ENCODE measurements at places on chromosomes 3 and 15.

DNA sequence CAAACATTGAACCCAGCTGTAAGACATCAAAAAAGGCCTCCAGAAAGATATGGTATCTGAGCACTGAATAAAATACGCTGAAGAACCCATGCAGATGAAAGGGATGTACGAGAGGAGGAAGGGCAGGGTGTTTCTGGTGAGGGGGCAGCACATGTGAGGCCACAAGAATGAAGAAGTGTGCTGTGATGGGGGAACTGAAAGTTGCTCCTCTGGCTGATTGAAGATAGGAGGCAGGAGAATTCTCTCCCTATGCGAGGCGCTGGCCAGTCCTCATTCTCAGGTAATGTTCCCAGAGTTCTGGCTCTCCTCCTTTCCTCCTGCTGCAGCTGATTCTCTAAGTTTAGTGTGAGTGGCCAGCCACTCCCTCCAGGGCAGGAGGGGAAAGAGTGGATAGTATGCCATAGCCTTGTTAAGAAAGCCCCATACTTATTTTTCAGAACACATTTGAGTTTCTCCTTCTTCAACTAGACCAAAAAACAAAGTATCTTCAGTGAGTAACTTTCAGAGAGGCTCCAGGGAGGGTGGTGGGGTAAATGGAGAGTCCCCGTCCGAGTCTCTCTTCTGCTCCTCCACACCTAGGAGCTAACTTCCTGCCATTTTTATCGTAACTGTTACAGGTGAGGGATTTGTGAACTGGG is 26.9 kb upstream of the MYO1E start:
- DNase-seq, result no peak

GRCh38 chr3:101512396-101512645 is 691 bp downstream of the SENP7 start:
- no peak for DNase-seq

- no peak for DNase-seq
Measured at GRCh38 chr15:80403712-80404056, 498 bp upstream of the ARNT2 start.

DNA sequence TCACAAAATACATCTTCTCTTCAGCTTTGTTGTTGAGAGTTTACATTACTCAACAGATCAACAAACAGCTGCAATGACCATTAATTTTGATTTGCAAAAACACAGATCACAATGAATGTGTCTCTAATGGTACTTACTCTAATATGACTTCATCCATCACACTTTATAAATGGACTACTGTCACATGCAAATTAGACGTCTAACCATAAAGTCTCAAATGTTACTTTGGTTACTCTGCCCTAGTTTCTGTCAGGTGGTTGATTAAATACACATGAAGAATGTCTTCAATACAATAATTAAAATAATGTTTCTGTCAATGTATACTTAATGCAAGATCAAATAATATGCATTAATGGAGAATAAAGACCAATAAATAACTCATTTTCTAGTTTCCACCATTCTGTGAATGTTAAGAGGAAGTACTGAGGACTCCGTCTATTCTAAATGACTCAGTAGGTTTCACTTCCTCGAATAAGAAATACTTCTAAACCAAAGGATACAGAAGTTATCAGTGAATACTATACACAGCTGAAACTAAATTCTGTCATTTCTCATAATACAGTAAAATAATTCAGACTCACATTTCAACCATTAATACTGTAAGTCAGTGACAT is 145.8 kb downstream of the CBLB start:
- DNase-seq, result no peak

DNA sequence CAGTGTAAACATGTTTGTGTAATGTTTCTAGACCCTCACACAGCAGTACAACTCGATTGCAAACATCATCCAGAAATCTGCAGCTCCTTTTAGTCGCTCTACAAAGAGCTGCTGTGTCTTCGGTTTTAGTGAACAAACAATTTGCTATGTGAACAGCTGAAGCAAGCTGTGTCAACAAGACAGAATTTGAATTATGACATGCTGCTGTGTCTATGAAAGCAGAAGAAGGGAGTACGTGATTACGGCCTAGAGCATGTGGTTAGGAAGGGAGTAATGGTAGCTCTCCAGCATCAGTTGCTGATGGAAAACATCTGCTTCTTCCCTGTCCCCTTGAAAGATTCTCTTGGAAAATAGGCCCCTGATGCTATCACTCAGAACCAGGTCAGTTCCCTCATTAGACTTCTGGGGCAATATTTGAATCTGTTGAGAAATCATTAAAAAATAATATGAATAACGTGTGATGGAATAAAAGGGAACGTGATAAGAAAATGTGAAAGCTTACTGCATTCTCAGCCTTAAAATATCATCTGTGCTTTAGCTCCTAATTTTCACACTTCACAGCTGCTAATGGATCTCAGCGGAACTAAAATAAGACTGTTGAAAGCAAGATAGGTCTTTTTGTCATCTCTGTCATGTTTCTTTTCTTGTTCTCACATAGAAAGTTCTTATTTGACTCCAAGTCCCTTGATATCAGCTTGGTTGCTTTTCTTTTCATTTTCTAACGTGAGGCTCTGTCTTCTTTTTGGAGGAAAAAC is 891.5 kb downstream of the ROBO2 start:
- no peak for DNase-seq

DNA sequence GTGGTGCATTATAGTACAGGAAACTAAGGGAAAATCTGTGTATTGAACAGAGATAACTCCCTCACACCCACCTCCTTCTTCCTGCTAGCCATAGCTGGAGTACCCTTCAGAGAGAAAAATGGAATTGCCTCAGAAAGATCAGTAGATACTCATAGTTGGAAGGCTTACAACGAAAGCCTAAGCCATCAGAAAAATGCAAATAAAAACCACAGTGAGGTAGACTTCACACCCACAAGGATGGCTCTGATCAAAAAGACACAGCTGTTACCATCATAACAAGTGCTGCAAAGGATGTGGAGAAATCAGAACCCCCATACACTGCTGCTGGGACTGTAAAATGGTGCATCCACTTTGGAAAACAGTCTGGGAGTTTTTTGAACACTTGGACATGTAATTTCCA is 7.4 kb upstream of the DLG1 start:
- DNase-seq, result no peak

DNA sequence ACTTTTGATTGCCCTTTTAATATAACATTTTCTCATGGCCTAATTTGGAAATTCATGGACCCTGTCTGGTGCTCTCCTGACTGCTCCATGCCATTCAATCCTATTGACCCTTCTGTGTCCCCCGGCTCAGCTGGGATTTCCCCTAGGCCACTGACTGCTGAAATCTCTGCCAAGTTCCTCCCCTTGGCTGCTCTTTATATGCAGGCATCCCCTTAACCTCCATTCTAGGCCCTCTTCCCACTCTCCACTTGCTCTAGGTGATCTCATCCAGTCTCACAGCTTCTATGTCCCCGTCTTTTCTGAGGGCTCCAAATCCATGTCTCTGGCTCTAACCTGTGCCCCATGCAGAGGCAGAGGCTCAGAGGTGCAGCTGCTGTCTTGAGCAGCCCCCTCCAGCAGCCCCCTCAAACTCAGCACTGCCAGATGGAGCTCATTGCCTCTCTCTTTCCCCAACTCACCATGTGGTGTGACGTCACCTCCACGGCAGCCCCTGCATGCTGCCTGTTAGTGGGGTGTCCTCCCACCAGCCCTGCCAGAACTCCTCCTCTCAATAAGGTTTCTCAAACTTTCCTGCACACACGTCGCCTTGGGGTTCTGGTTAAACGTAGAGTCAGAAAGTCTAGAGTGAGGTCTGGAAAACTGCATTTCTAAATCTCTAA is 6.6 kb downstream of the FSD2 start:
- no peak for DNase-seq

- no peak for DNase-seq
Measured at GRCh38 chr3:33789183-33789954, 9.1 kb upstream of the PDCD6IP start.

DNA sequence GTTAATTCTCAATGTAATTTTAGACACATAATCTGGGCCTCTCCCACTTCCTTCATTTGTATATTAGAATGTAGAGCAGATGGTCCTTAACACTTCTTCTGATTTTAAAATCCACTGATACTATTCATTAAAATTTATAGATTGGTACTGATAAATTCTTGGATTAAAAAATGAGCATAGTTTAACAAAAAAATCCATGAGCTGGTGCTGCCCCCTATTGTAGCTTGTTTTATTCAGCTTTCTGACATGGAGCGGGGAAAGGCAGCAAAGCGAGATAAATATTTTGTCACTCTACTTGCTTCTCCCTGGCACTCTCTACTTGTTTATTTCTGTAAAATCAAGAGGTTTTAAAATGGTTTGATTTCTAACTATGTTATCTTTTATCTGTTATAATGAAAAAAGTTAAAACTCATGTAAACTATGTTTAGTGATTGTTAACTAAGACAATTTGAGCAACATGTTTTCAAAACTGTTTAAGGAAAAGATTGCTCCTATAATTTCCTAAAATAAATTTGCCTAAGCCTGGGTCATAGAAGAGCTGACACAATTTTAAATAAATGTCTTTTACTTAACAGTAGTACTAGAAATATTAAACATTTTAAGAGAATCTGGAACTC is 26.5 kb upstream of the PLOD2 start:
- no peak for DNase-seq

- DNase-seq, result no peak
Measured at GRCh38 chr3:3134750-3135448, 8.2 kb downstream of the TRNT1 start.

DNA sequence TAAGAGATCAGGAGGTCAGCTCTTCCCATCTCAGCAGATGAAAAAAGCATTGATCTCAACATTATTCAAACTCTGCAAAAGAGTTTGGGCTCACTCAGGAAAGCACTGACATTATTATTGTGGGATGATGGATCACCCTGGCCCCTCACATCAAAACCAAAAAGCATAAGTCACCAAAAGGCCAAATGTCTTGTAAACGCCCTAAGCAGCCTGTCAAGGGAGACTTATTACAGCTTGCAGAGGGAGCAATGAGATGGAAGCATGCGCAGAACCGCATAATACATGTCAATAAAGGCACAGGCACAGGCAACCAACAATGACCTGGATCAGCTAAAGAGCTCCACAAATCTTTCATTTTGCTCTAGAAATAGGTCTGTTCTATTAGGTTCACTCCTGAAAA is 4.6 kb downstream of the FSIP1 start:
- no peak for DNase-seq

GRCh38 chr3:15205934-15206661 is at the start of gene CAPN7:
Gene CAPN7, plus strand, starts transcription at chr3:15206246. Its CDS starts 250 bp downstream, at chr3:15206496.
- DNase-seq, result peak; percentile 88

DNA sequence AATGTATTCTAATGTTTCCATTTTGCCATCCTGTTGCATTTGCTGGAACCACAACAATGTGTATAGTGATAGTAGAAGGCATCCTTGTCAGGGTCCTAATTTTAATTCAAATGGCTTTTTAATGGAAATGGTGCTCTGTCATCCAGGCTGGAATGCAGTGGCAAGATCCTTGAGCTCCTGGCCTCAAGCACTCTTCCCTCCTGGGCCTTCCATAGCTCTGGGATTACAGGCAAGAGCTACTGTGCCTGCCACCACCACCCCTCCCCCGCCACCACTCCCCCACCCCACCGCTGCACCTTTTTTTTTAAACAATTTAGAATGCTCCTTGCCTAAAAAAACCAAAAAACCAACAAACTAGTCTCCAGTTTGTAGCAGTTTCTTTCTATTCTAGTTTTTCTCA is 15.2 kb upstream of the IQCF6 start:
- no peak for DNase-seq

All from stimulated activated CD8-positive, alpha-beta memory T cell treated with anti-CD3 and anti-CD28 coated beads, Interleukin-7, amount 100 ng/mL, for 1 hour (primary cell).